Stimulated activated CD4-positive, alpha-beta T cell treated with anti-CD3 and anti-CD28 coated beads, Interleukin-1b, Interleukin-23, amount 100 ng/mL, for 24 hours (primary cell): ENCODE measurements at places on chromosomes 7 and 10.

DNA sequence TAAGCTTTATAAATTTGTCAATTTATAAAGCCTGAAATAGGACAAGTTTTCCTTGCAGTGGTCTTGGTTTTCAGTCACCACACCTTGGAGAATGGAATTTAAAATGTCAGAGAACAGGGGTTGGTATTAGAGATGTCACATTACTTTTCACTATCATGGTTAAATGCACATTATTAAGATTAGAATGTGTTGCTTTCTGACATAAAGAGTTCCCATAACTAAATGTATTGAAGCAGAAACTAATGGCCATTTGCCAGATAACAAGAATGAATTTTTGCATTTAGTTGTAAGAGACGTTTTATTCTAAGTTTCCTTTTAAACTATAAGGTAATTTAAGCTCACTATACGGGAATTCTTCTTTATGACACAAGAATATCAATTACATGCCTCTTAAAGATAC lies 172.3 kb downstream of the ARL4A start:
- no peak for DNase-seq

GRCh38 chr7:70135656-70136055 lies 537.4 kb downstream of the AUTS2 start:
- DNase-seq, result no peak

DNA sequence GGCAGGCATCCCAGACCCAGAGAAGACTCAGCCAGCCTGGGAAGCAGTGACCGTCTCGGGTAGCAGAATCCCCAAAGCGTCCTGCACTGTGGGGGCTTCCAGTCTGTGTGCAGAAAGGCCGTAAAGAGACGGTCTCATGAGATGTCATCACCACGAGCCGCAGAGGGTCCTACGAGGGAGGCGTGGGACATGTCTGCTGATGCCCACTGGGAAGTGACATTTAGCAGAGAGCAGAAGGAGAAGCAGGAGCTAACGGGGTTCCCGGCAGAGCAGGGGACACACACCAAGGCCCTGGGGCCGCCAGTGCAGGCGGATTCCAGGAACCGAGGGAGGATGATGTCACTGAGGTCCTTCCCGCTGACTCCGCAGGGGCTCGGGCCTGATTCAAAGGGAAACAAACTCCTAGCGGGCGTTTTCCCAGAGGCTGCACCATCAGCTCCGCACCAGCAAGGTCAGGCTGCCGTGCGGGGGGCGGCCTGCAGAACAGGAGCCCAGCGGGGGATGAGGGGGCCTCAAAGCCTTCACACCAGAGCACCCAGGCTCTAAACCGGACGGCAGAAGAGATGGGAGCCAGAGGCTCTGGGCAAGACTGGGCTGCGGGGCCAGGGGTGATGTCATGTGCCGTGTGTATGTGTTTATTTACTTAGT lies 85.4 kb upstream of the PDGFA start:
- DNase-seq, result no peak

GRCh38 chr10:44894691-44895090 lies 16.4 kb upstream of the TMEM72 start:
- no peak for DNase-seq

- DNase-seq, result no peak
These were observed 115.9 kb upstream of the MEOX2 start for GRCh38 chr7:15802425-15802824.

GRCh38 chr10:75410132-75411005 lies 8.8 kb upstream of the ZNF503 start:
- no peak for DNase-seq

GRCh38 chr7:108413782-108414492 lies 42.3 kb downstream of the NRCAM start:
- no peak for DNase-seq

GRCh38 chr10:5547931-5548660 lies 23.3 kb downstream of the CALML3 start:
- no peak for DNase-seq

DNA sequence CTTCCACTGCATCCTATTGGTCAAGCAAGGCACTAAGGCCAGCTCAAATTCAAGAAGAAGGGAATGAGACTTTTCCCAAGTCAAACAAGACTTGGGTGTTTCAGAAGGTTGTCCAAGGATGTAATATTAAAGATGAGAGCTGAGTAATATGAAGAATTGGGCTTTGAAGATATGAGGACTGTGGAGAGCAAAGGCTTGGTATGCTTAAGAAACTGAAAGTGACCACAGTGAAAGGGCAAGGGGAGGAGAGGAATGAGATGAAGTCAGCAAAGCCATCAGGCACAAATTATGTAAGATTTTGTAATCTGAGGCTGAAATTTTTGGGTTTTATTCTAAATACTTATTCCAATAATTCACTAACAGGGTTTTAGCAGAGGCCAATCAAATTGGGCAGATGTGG lies 38.6 kb upstream of the NPY start:
- DNase-seq, result no peak

DNA sequence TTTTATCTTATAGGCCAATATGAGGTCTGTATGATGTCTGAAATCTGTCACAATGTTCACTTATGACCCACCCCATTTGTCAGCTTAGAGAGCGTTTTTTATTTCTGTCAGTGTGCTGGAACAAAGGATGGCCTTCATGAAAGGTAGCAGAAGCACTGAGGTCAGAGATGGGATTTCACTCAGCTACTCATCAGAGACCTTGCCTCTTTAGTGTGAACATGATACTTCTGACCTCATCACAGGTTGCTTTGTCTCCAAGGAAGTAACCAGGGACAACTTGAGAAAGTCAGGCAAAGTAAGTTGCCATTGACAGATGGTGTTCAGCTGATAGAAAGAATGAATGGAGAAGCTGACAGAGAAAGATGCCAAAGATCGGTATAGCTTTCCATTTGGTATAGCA lies 16.3 kb downstream of the YAE1 start:
- no peak for DNase-seq

- DNase-seq, result no peak
These were observed 149.8 kb upstream of the PRKCQ start for GRCh38 chr10:6729861-6730344.

DNA sequence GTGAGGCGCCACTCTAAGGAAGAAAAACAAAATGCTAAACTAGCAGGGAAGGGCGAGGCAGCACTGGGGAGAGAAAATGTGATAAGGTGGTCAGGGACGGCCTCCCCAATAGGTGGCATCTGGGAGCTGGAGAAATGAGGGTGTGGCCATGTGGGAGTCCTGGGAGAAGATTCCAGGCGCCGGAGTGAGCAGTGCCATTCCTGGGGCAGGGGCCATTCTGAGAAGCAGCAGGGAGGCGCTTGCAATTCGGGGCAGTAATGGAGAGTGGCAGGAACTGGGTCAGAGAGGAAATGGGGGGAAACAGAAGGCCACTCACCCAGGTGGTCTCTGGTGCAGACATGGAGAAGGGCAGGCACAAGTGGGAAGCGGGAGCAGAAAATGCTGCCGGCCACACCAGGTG lies 61.8 kb upstream of the LRRC18 start:
- DNase-seq, result no peak

- DNase-seq, result no peak
These were observed 521 bp downstream of the LIMK1 start for GRCh38 chr7:74083928-74084721.

- no peak for DNase-seq
These were observed 46.7 kb downstream of the NOC3L start for GRCh38 chr10:94315975-94316464.

GRCh38 chr10:29646238-29646902 lies 11.6 kb upstream of the SVIL start:
- DNase-seq, result no peak

DNA sequence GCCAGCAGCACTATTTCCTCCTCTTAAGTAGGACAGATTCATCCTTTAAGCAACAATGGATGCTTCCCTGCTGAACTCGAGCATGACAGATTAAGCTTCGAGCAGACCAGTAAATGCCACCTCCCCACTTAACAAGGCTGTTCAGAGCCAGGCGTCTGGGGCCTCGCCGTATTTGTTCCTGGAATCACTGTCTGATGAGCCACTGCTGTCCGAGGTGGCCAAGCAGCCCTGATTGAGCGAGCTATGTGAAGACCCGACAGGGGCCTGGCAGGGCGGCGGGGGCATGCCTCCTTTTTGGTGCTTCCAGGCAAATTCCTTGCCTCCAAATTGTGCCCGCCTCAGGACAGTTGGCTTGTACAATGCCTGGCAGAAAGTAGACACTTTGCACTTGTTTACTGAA lies 862.6 kb downstream of the NRG3 start:
- no peak for DNase-seq

DNA sequence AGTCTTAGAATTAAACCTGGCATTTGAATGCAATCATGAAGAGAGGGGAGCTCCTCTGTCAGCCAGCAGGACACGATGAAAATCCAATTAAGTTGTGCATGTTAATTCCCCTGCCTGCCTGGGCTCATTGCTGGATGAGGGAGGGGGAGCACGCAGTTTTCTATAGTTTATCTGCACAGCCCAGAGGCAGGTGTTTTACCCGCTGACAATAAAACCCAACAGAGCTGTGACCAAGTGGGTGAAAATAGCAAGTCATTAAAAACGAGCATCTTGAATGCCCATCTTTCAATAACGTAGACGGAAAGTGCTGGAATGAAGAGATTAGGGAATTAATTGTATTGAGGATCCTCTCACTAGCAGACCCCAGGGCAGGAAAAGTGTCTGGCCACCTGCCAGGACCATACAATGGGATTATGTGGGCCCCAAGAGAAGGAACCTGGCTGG lies 100.1 kb upstream of the FAM20C start:
- no peak for DNase-seq

GRCh38 chr7:35797311-35797710 lies 3.5 kb upstream of the SEPTIN7 start:
- DNase-seq, result no peak

DNA sequence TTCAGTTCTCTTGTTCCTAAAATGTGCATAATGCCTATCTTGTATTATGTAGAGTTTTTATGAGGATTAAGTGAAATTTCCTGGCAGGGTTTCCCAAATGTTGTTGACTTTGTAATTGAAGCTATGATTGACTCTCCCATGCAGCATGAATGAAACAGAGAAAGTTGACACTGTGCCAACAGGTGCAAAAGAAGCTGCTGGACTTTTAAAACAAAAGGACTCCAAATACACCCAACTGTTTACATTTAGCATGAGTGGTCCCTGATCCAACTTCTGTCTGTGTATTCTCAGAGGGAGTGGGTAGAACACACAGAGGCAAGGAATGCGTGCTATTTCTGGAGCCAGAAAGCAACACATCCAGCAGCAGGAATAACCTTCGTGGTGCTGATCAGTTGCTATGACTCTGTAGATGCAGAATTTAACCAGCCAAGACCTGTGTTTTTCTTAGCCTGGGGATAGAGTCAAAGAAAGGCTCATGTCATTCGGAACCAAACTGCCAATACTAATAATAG lies 14.4 kb upstream of the RBM20 start:
- DNase-seq, result no peak

DNA sequence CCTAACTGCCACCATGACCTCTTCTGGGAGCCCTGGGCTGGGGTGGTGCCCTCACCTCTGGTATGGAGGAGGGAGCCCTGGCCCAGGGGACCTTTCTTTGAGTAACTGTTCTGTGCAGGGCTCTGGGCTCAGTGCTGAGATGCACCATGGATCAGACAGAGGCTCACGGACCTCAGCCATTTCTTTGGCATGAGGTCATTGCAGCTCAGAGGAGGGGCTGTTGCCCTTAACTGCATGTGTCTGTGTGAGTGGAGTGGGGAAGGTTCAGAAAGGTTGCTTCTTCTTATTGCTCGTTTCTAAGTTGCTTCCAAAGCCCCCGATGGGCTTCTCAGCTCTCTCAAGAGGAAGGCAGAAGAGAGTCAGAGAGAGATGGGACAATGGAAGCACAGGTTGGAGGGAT lies 233.9 kb downstream of the RPS24 start:
- no peak for DNase-seq

DNA sequence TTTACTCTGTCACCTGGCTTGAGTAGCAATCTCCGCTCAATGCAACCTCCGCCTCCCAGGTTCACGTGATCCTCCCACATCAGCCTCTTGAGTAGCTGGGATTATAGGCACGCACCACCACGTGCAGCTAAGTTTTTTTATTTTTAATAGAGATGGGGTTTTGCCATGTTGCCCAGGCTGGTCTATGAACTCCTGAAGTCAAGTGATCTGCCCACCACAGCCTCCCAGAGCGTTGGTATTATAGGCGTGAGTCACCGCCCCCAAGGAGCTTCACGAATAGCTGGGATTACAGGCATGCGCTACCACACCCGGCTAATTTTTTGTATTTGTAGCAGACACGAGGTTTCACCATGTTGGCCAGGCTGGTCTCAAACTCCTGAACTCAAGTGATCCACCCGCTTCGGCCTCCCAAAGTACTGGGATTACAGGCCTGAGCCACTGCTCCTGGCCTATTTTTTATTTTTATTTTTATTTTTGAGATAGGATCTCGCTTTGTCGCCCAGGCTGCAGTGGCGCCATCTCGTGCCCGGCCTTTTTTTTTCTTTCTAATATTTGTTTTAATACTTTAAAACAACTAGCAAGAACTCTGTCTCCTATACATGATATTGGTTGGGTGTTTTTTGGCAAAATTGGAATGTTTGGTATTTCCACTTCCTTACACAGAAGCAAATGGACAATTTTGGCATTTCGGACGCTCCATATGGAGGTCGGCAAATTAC lies 1.1 kb downstream of the EFCAB10 start:
- no peak for DNase-seq

- DNase-seq, result no peak
These were observed 13.4 kb downstream of the WDFY4 start for GRCh38 chr10:48697821-48698764.

GRCh38 chr10:35058686-35059085 lies 31.5 kb downstream of the CUL2 start:
- DNase-seq, result no peak

DNA sequence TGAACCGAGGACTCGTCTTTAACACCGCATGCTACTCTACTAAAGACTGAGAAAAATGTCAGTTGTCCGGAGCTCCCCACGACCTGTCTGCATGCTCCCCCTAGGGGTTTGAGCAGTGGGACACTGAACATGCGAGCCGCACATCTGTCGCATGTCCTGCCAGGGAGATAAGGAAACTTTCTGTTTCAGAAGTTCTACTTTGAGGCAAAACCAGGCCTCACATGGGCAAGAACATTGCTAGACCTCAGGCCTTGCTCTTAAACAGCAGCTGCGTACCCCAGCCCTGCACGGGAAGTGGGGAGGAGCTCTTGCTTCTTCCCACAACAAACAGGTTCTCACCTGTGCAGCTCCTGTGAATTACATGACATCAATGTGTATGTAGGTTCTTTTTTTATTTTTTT lies 30.3 kb upstream of the HERPUD2 start:
- DNase-seq, result no peak

DNA sequence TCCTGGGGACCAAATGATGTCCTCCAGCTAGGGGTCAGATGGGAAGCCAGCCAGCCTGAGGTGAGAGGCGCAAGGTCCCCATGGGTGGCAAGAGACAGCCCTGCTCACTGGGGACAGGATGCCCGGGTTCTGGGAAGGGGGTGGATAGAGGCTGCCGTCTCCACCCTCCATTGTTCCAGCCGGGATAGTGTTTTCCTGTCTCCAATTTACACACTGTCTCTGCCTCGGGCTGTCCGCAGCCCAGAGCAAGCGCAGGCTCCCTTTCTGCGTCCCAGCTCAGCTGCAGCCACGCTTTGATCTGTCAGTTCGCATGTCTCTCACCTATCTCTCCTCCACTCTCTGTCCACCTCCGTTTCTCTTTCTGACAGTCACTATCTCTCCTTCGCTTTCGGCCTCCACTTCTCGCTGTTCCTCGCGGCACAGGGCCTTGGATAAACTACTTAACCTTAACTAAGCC lies 2.1 kb downstream of the EPHB4 start:
- DNase-seq, result no peak

GRCh38 chr7:14843755-14844154 lies 58.8 kb downstream of the DGKB start:
- DNase-seq, result no peak
